ENCODE measurements at places on chromosomes 2 and 18. TPM values are rescaled to one million over a fixed set of nuclear protein-coding genes. Genes with fewer than 3 reads are reported as not detected.

DNA sequence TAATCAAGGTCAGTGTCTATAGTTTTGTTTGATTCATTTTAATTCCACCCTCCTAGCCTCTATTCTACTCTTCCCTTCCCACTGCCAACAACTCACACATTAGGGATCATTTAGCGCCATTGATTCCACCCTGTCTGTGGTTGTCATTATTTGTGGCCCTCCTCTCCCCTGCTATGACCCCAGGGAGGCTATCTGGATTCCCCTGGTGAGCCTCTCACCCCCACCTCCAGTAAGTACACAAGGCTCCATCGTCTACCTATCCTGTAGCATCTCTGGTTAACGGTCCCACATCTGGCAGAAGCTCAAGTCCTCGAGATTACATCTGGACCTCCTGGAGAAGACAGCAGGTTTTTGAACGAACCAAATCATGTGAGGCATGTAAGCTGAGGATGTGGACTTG is 27.4 kb downstream of the UPP2 start:
- no peak for DNase-seq

GRCh38 chr2:221477714-221478484 is 94.2 kb downstream of the EPHA4 start:
- DNase-seq, result no peak

DNA sequence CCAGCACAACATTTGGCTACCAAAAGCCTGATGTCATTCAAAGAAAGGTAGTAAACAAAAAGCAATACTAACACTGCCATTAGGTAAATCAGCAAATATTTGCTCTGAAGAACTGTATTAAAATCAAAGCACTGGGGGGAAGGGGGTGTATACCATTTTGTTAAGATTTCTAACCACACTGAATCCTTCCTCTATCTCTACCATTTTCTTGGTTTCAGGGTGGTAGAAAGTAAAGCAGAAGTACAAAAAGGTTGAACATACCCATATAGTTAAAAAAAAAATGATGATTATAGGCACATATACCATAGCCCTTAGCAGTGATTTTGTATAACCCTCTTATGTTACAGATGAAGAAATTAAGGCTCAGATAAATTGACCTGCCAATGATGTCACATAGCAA is 437.6 kb downstream of the ZEB2 start:
- no peak for DNase-seq

DNA sequence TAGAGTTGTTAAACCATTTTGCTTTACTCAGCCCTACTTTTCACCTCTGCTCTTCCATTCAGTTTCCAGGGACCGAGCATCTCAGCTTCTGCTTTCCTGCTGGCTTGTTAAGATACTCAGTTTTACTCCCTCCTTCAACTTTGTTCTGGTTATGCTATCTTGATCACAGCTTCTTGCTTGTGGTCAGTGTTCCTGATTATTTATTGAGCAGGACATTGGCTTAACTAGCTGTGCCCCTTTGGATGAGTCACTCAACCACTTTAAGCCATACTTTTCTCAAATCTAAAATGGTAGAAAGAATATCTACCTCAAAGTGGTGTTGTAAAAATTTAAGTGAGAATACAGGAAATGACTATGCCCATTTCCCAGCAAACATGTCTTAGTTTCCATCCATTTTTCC is 124.0 kb downstream of the KYNU start:
- DNase-seq, result no peak

DNA sequence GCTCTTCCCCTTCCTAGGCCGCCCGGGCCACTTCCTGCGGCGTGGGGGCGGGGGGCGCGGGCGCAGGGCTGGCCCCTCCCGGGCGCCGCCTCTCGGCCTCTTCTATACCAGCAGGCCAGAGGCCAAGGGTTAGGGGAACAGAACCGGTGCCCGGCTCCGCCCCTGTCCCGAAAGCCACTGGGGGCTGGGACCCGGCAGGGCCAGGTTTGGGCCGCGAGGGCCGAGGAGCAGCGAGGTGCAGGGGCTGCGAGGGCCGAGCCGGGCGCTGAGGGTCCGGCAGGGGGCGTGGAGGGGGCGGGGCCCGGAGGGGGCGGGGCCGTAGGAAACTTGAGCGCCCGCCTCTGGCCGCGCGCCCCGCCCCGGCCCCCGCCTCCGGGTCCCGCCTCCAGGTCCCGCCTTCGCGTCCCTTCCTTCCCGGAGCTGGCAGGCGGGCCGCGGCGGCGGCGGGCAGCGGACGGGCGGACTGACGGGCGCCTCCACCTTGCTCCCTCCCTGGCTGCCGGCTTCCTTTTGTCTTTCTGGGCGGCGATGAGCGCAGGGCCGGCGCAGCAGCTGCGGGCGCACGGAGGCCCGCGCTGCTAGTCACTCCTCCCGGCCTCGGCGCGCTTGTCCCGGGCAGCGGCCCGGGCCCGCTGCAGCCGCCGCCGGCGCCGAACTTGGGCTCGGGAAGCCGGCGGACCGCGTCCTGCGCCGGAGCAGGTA is at the start of gene HPCAL1:
HPCAL1 (plus strand) TSS at position 426 of the 702 bp plus-strand sequence. CDS start 116,854 bp downstream, outside the sequence.
- peak; percentile 96 for DNase-seq

DNA sequence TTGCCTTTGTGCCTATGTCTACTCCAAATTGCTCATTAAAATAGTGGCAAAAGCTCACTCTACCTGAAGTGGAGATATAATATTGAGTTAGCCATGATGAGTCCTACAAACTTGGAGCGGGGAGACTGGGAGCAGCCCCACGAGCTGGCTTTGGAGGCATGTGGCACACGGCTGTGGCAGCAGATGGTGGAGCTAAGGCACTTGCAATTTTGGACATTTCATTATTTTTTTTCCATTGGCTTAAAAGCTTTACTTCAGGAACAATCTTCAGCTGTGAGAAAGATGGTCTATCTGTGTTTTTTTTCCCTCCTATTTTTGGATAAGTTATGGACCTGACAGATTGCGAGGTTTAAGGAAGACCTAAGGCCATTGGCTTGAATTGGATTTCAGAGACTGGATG is 578.3 kb downstream of the CMPK2 start:
- DNase-seq, result no peak

DNA sequence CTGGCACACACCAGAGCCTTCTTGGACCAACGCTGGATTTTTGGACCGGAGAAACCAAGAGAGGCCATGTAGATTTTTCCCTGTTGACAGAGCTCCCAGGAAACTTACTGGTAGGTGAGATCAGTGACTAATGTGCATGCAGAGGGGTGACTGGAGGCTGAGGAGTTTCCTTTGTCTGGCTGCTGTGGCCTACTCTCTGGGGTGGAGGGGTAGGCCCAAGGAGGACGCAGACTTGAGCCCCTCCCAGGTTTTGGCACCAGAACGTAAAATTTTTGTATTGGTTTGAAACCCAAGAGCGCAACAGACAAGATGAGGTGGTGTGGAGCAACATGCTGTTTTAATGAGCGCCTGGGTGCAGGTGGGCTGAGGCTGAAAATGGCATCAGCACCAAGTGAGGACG is 59.2 kb downstream of the KYNU start:
- no peak for DNase-seq

The MC2R gene
- total RNA-seq, result not detected

The FEV gene
- total RNA-seq, result not detected

The PLA2R1 gene
- total RNA-seq, result 0.36 TPM

Data from MG63 (cell line).